ENCODE measurements at places on chromosomes 11 and 22. TPM values are rescaled to one million over a fixed set of nuclear protein-coding genes. Genes with fewer than 3 reads are reported as not detected.

GRCh38 chr22:40541300-40541699 is 95.2 kb downstream of the MRTFA start:
- H3K27ac ChIP-seq = no peak overlapping the region
- H3K4me3 ChIP-seq = no peak overlapping the region
- H3K36me3 ChIP-seq = no peaks in the 10 kb centered on the region
- no peak for DNase-seq
- no peaks in the 10 kb centered on the region for H3K4me1 ChIP-seq

OR52K2 gene
- total RNA-seq = not detected

- no peak for DNase-seq
- no peak overlapping the region for H3K27ac ChIP-seq
- H3K27me3 ChIP-seq = no peaks in the 10 kb centered on the region
- H3K4me3 ChIP-seq = no peak overlapping the region
- H3K36me3 ChIP-seq = no peaks in the 10 kb centered on the region
These were observed 160.8 kb downstream of the MSANTD4 start for GRCh38 chr11:105861225-105861624.

DNA sequence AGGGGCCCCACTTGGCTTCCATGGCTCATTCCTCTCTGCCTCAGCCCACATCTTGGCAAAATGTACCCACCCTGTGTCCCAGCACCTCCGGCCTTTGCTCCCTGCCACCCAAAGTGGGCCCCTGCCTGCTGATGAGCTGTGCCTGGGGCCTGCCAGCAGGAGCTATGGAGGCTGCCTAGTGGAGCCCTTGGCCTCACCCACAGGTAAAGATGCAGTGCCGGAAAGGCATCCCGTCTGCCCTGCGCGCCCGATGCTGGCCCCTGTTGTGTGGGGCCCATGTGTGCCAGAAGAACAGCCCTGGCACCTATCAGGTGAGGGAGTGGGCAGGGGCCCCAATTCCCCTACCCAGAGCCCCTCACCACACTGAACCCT is 1.3 kb downstream of the TBC1D10C start:
- no peaks in the 10 kb centered on the region for H3K27me3 ChIP-seq
- peaks cover 49% of the 10 kb centered on the region for H3K36me3 ChIP-seq
- no peak for DNase-seq
- peak overlapping the region; percentile 100 for H3K4me3 ChIP-seq
- peaks cover 86% of the 10 kb centered on the region for H3K4me1 ChIP-seq
- H3K27ac ChIP-seq = peak overlapping the region; percentile 72

GRCh38 chr22:21018314-21018713 is 3.3 kb downstream of the P2RX6 start:
- no peak overlapping the region for H3K27ac ChIP-seq
- no peaks in the 10 kb centered on the region for H3K27me3 ChIP-seq
- no peak for DNase-seq
- no peak overlapping the region for H3K4me3 ChIP-seq
- no peaks in the 10 kb centered on the region for H3K36me3 ChIP-seq

KDM4D gene
- 0.22 TPM for total RNA-seq

GRCh38 chr11:133386262-133386661 is 146.0 kb downstream of the OPCML start:
- H3K27ac ChIP-seq = no peak overlapping the region
- H3K4me1 ChIP-seq = no peaks in the 10 kb centered on the region
- H3K36me3 ChIP-seq = no peaks in the 10 kb centered on the region
- H3K4me3 ChIP-seq = no peak overlapping the region
- DNase-seq = no peak

- no peaks in the 10 kb centered on the region for H3K36me3 ChIP-seq
- peak; percentile 58 for DNase-seq
- no peak overlapping the region for H3K27ac ChIP-seq
- no peak overlapping the region for H3K4me3 ChIP-seq
These were observed 71.7 kb downstream of the IGLL5 start for GRCh38 chr22:22959147-22959827.

GRCh38 chr11:118899706-118900360 is 16.1 kb downstream of the CXCR5 start:
- no peak overlapping the region for H3K27ac ChIP-seq
- no peak for DNase-seq
- peaks cover 82% of the 10 kb centered on the region for H3K36me3 ChIP-seq
- peaks cover 61% of the 10 kb centered on the region for H3K4me1 ChIP-seq
- H3K4me3 ChIP-seq = no peak overlapping the region

MUC6 gene
- total RNA-seq = not detected

TMEM45B gene
- total RNA-seq = 1.7 TPM

All from CD4-positive, alpha-beta T cell (primary cell).